ENCODE measurements at places on chromosomes 11 and 22.

DNA sequence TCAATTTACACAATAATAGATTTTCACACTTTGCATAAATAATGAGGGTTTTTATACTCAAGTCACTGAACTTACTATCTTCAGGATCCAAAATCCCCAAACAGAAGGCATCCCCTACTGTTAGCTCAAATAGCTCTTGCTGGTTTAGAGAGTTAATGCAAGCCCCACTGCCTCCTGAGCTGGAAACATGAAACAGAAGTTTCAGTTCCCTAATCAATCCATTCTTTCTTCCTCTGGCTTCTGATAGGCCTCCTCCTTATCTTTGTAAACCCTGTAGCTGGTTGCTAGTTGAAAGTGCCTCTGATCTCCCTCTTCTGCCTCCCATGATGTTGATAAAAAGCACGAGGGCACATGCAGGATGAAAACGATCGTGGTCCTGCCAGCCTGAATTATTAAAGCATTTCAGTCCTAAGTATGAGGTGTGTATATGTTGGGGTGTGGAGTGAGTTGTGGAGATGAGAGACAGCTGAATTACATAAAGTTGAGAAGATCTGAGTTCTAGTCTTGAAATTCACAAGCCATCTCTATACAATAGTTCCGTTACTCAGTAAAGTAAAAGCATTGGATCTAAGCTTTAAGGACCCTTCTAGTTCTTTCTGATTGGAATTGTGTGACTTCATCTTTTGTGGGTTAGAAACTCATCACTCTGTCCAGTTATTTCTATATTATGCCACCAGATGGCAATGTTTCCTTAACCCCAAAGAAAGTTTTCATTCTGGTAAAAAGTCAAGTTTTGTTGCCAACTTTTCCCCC, 35.0 kb upstream of the EHF start:
- no peak for DNase-seq

DNA sequence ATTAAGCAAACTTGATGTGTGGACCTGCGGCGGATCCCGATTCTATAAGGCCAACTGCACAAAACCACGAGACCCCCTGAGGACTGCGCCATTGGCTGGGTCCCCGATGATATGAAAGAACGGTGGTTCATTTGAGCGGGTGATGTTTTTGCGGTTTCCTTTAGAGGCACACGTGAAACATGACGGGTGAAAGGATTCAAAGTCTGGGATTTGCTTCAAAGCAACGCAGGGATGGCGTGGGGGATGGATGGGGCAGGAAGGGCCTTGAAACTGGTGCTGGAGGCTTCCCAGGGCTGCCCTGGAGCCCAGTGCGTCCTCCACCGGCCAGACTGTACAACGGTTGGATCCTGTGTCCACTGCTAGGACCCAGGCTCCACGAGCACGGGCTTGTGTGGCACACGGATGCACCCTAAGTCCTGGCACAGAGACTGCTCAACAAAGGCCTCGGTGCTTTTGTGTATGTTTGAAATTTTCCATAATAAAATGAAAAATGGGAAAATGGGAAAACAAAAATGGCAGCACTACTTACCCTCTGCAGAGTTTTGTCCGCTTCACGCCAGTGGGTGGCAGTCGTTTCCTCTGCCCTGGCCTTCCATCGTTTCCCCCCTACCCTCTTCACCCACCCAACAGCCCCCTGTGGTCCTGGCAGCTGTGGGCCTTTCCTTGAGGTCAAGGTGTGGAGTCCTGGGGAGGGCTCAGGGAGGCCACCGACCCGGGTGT, 3.6 kb downstream of the ASCL2 start:
- no peak for DNase-seq

GRCh38 chr11:1205987-1206331, 16.9 kb upstream of the MUC5B start:
- no peak for DNase-seq

GRCh38 chr11:112962579-112963367, 1.6 kb downstream of the NCAM1 start:
- no peak for DNase-seq

- DNase-seq, result no peak
Measured at GRCh38 chr22:25200967-25201366, 1.3 kb downstream of the CRYBB3 start.

DNA sequence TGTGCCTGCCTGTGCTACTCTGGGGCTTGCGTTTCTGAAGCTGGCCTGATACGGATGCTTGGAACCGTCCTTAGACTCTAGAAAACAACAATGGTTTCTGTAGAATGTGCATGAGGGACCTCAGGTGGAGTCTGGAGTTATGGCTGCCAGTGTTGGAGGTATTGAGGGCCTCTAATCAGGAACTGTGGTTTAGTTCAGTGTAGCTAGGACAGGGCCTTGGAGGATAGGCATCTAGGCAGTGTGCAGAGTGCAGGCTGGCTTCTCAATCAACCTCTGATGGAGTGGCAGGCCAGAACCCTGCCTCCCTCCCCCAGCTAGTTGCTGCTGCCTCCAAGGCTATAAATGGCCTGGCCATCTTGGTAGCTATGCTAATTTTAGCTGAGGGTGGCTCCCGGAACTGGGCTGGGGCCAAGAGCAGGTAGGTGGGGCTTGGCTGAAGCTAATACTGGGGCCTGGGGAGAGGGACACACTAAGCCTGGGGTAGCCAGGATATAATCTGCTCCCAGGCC, 4.0 kb downstream of the STIM1 start:
- no peak for DNase-seq

GRCh38 chr11:1650034-1650917, 20.7 kb downstream of the KRTAP5-5 start:
- no peak for DNase-seq

DNA sequence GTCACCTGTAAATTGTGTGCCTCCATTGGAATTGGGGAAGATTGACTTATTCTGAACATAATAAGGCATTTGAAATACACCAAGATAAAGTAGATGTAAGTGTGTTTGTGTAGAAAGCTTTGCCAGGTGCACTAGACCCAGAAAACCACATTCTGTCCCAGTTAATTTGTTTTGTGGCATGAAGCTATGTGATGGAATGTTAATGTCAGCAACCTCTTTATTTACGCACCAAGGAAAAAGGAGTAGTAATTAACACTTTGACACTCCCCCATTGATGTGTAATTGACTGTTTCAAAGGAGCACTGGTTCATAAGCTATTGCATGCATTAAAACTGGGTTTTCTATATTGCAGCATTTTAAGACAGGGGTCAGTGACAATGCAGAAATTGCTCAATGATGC, 14.3 kb downstream of the EIF3M start:
- no peak for DNase-seq

DNA sequence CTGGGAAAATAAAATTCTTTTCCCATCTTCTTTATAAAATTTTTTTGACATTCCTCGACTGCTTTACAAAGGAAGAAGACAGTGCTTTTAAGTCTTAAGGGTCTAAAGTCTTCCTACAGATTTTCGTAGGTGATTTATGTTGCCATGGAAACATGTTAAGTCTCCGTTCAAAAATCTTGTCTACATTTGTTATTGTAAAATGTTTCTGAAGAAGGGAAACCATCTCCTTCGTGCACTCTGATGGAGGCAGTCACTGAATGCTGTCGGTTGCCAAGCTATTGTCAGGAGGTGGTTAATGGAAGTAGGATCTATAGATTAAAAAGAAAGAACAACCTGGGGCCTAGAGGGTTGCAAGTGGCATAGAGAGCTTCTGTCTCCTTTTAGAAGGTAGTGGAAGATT, 52.6 kb downstream of the MAP6 start:
- no peak for DNase-seq

GRCh38 chr11:118547132-118547531, 16.1 kb downstream of the TMEM25 start:
- DNase-seq, result no peak

DNA sequence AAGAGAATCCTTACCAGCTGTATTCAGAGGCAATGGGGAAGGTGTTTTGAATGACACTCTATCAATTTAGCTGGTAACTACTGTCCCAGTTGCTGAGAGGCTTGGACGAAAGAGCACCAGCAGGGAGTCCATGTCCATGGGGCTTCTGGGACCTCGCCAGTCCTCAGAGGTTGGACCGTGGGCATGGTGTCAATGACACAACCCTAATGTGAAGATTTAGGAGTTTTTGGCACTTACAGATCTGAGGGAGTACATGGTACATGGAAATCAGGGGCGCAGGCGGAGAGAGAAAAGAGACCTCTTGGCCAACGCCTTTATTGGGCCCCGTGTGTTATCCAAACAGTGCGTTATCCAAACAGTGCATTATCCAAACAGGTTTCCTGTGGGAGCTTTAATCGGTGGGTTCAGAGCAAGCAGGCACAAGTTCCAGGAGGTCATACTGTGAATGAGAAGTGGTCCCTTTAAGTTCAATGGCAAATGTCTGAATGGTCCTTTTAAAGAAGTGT, 169.1 kb upstream of the B3GAT1 start:
- DNase-seq, result no peak

DNA sequence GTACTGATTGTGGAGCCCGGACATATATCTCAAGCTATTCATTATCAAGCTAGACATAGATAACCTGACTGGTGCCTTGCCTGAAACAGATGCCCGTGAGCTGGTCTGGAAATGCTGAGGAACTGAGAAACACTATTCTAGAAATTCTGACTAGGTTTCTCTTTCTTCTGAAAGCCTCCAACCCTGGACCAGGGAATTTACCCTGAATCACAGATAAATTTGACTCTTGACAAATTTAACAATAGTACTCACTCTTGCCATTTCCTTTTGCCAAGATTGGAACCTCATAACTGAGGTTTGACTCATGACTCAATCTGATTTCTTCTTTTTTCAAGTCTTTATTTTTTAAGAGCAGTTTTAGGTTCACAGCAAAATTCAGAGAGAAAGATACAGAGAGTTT, 189.6 kb upstream of the SYN3 start:
- DNase-seq, result no peak

- DNase-seq, result no peak
Measured at GRCh38 chr22:17366830-17367229, 2.4 kb upstream of the CECR2 start.

GRCh38 chr11:112786886-112787530, 174.2 kb upstream of the NCAM1 start:
- DNase-seq, result no peak
